ENCODE measurements at places on chromosomes 13 and 19.
A peak's percentile ranks its signal among the peaks of the same experiment; 100 is the strongest.

GRCh38 chr19:28039677-28040381 lies 1173.1 kb downstream of the UQCRFS1 start:
- DNase-seq: no peak

- no peak for DNase-seq
Measured at GRCh38 chr13:92317066-92317465, 909.5 kb upstream of the GPC6 start.

DNA sequence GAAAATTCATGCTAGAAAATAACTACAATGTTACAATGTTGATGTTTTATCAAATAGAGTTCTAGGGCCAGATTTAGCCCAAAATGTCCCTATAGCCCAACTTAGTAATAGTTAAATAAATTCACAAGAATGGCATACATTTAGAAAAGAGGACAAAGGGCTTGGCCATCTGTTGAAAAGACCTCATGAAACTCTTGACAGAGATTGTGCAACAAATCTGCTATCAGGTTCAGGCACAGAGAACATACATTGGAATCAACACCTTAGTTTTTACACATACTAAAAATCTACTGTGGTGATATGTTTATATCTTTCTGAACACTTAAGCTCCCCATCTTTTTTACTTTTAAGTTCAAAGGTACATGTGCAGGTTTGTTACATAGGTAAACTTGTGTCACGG lies 298.3 kb upstream of the DACH1 start:
- no peak for DNase-seq

- no peak for DNase-seq
Measured at GRCh38 chr13:70098669-70099068, 9.0 kb upstream of the ATXN8OS start.

GRCh38 chr13:73984201-73984600 lies 150.0 kb downstream of the KLF12 start:
- no peak for DNase-seq

GRCh38 chr13:44668688-44669087 lies 92.6 kb upstream of the TSC22D1 start:
- DNase-seq: no peak

- DNase-seq: no peak
Measured at GRCh38 chr19:21098291-21098690, 16.3 kb downstream of the ZNF714 start.

DNA sequence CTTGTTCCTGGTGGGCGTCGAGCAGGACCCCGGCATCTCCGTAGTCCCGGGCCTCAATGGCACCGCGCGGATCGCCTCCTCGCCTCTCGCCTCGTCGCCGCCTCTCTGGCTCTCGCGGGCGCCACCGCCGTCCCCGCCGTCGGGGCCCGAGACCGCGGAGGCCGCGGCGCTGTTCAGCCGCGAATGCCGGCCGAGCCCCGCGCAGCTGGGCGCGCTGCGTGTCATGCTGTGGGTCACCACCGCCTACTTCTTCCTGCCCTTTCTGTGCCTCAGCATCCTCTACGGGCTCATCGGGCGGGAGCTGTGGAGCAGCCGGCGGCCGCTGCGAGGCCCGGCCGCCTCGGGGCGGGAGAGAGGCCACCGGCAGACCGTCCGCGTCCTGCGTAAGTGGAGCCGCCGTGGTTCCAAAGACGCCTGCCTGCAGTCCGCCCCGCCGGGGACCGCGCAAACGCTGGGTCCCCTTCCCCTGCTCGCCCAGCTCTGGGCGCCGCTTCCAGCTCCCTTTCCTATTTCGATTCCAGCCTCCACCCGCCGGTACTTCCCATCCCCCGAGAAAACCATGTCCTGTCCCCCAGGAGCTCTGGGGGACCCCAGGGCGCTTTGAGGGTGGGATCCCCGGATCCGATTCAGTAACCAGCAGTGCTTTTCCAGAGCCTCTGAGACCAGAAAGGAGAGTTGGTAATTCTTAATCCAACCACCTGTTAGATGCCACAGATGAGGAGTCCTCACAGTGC lies 885 bp downstream of the MLNR start:
- DNase-seq: no peak

GRCh38 chr19:42275103-42275502 lies 6.1 kb downstream of the CIC start:
- no peak for DNase-seq

DNA sequence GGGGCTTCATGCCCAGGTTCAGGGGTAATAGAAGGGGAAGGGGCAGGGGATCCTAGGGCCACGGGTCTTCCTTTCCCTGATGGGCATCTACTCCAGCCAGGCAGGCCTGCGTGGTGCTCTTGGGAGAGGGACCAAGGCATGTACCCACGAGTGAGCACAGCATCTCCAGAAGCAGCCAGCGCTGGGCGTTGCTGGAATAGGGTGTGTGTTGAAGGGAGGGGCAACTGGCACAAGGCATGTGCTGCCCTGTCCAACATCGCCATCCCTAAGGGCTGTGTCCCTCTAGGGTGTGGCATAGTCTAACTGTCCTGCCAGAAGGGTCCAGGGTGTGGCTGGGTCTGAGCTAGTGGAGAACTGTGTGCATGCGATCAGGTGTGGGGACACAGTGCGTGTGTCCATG lies 2.9 kb downstream of the NOTCH3 start:
- no peak for DNase-seq

- DNase-seq: peak; percentile 38
Measured at GRCh38 chr13:99871249-99871898, 100.2 kb downstream of the ZIC5 start.

DNA sequence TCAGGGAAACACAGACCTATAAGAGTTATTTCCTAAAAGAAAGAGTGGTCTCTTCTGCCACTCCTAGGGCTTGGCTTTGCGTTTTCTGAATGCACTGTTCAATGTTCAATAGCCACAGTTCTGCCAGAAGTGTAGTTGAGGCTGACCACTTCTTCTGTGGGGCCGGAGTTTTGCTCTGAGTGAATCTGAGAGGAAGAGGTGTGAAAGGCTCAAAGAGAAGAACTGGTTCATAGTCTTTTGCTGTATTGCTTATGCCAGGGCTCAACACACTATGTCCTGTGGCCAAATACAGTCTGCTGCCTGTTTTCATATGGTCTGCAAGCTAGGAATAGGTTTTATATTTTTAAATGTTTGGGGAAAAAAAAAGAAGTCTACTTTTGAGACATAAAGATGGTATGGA lies 128.2 kb downstream of the STOML3 start:
- DNase-seq: no peak

DNA sequence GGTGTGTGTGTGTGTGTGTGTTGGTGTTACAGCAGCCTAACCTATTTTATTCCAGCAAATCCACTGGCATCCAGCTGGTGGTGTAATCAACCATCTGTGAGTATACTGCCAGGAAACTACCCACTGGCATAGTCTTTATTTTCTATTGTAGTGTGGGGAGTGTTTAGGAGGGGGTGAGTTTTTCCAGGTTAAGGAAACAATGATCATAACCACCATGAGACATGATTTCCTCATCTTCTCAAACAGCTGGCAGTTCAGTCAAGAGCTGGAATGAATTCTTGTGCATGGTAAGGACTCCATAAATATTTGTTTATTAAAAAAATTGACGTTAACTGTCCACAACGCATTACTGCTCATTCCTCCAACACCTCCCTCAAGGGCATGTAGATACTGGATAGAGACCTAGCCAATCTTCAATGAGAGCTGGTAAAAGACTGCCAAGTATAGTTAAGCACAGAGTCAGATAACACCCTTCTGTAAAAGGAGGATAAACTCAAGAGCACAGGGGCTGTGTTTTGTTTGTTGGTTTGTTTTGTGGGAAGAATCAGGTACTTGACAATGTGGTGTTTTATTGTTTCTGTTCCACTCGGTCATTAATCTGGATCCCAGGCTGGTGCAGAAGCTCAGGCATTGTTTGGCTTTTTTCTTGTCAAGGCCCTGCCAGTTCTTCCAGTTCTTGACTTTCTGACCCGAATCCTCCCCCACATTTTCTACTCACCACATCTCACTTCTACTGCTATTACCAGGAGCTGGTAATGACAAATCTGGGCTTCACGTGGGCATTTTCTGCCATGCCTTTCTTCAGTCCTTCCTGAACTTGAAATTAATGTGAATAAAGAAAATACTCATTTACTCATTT lies 31.6 kb upstream of the SLC46A3 start:
- DNase-seq: no peak

DNA sequence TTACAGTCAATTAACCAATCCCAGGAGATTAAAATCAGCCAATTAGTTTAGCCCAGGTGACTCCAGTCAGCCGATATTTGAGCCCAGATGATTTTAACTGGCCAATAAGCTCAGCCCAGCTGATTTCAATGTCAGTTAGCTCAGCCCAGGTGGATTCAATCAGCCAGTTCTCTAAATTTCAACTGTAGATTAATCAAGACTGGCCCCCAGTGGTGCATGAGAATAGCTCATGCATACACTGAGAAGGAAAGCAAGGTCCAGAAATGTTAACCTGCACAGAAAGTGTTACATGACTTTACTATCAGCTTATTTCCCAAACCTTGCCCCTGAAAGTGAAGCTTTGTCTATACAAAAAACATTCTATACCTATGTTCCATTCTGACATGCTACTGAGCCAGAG lies 55.4 kb upstream of the ZNF724 start:
- no peak for DNase-seq

GRCh38 chr13:100710176-100710575 lies 35.6 kb upstream of the TMTC4 start:
- DNase-seq: no peak

- no peak for DNase-seq
Measured at GRCh38 chr13:98482476-98483444, 94.1 kb downstream of the STK24 start.

DNA sequence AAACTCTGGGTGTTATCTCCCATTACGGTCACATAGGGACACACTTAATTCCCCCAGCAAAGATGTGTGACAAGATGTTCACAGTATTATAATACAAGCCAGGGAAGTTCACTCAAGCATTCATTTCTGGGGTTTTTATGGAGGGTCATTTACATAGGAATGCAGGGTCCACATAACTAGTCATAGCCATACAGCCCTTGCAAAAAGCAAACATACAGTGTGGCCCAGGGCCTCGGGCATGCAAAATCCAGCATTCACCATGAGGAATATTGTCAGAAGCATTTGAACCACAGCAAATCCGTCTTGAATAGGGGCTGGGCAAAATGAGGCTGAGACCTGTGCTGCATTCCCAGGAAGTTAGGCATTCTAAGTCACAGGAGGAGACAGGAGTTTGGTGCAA lies 13.0 kb upstream of the ZNF460 start:
- peak; percentile 31 for DNase-seq

- no peak for DNase-seq
Measured at GRCh38 chr19:2305452-2306280, 2.3 kb downstream of the LINGO3 start.

DNA sequence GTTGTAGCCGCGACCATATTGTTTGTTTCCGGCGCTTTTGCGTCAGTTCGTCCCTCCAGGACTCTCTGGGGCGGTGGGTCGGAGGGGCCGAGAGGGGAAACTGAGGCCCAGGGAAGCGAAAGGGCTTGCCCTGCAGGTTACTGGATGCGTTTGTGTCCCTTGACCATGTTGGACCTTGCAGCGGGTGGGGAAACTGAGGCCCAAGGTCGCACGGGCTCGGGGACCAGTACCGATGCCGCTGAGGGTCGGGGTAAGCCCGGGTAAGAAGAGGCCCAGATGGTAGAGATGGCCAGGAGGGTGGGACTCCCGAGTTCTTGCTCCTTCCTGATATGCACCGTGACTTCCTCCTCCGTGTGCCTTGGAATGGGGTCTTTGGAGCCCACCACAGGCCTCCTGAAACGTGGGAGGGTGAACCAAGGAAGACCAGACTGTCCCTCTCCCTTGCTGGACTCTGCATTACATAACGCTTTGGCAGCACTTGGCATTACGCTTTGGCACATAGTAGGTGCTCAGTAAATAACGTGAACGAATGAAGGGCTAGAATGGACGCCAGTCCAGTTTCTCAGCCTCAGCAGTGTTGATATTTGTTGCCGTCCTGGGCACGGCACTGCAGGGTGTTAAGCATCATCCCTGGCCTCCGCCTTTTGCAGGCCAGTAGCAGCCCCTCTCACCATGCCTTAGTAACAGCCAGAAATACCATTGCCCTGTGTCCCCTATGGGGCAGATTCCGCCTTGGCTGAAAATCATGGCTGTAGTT lies 743 bp downstream of the CHAF1A start:
- DNase-seq: no peak

- no peak for DNase-seq
Measured at GRCh38 chr19:48964205-48965039, 687 bp upstream of the FTL start.

DNA sequence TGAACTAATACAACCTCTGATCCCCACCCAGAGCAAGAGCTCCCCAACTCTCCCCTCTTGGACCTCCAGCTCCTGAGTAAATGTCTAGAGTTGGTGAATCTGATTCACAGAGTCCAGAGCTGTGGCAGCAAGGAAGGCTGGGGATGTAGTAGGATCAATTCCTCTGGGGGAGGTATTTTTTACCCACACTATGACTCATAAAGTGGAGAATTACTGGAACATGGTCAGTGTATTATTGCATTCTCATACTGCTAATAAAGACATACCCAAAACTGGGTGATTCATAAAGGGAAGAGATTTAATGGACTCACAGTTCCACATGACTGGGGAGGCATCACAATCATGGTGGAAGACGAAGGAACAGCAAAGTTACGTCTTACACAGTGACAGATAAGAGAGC lies 496.7 kb downstream of the EFNB2 start:
- DNase-seq: no peak

- no peak for DNase-seq
Measured at GRCh38 chr19:38247126-38247525, 9.0 kb downstream of the PPP1R14A start.

DNA sequence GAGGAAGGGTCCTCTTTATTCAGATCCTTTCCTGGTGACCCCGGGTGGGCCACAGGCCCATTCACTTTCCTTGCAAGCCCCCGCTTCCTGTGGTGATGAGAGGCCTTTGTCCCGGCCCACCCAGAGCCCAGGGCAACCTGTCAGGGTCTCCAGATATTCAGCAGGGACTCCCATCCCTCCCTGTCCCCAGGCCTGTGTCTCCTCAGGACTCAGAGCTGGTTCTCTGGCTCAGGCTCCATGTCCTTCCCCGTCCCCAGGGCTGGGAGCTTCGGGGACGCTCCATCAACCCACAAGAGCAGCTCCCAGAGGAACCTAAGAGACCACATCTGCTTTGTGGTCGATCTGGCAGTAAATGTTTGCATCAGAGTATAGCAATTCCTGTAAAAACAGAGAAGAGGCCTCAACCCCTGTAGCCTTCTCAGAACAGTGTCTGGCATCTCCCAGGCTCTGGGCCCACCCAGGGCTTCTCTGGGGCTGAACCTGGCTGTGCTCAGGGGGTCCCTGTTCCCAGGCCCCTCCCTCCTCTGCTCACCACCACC lies 7.8 kb downstream of the CEACAM4 start:
- no peak for DNase-seq

DNA sequence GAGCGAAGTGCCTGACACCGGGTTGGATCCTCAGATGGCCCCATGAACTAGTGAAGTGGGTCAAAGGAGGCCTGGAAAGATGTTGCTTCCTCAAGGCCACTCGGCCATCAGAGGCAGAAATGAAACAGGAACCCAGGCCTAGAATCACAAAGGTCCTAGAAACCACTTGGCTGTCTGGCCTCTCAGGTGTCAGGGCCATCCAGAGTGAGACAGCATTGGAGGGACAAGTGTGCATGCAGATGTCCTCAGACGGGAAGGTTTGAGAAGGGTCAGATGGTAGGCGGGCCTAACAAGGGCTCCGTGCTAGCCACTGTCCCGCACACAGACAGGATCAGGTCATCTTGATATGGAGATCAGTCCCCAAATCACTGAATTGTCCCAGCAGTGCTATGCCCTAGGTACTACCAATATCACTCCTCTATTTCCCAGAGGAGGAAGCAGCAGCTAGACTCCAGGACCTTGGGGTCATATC lies 14.3 kb downstream of the CCDC97 start:
- DNase-seq: no peak
